ENCODE measurements at places on chromosomes 3 and 15. TPM values are rescaled to one million over a fixed set of nuclear protein-coding genes. Genes with fewer than 3 reads are reported as not detected.

Gene ATP8B4
- total RNA-seq, result not detected

Gene KLHDC8B
- 110 TPM for total RNA-seq

DNA sequence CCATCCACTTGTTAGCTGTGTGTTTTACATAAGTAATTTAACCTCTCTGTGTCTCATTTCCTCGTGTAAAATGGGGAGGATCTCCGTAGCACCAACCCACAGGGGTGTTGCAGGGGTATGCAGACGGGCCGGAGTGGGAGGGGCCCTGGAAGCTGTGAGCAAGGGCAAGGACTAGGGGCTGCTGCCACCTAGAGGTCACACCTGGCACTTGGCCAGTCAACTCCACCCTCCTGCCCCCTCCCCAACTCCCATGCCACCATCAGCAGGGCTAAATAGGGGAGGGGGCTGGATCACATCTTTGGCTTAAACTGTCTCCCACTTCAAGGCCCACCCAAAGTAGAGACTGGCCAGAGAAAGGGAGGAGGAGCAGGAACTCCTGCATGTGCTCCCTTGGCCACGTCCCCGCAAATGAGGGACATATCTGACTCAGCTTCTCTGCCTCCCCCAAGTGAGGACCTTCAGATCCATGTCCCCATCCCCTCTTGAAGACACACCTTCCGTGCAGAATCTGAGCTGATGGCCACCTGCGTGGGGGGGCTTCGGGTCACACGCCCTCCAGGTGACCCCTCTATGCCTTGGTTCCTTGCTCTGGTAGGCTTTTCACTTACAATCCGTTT is 2.6 kb downstream of the CCDC9B start:
- DNase-seq, result no peak

GRCh38 chr3:32848215-32848614 is 30.4 kb downstream of the TRIM71 start:
- no peak for DNase-seq

DNA sequence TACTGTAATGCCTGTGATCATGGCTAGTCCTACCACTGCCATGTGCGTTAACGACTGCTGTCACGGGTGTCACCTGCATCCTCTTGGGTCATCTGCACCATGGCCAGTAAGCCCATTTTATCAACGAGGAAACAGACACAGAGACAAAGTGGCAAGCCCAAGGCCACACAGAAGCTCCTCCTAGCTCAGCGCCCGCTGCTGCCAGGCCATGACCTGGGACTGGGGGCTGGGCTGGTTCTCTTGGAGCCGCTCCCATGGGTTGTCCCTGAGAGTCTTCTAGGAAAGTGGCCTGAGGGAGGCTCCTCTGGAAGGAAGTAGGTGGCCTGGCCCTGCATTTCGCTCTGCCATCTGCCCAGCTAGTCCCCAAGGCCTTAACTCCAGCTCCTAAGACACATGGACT is 4.9 kb downstream of the DUSP7 start:
- no peak for DNase-seq

Gene CDC25A
- total RNA-seq, result 9.7 TPM

- DNase-seq, result no peak
Observed at GRCh38 chr3:127676921-127677351, 4.2 kb downstream of the ABTB1 start.

- no peak for DNase-seq
Observed at GRCh38 chr15:98445315-98445714, 203.0 kb upstream of the IGF1R start.

All from glomerular endothelial cell (primary cell).